ENCODE measurements at places on chromosomes 5 and 9.
A peak's percentile ranks its signal among the peaks of the same experiment; 100 is the strongest.

DNA sequence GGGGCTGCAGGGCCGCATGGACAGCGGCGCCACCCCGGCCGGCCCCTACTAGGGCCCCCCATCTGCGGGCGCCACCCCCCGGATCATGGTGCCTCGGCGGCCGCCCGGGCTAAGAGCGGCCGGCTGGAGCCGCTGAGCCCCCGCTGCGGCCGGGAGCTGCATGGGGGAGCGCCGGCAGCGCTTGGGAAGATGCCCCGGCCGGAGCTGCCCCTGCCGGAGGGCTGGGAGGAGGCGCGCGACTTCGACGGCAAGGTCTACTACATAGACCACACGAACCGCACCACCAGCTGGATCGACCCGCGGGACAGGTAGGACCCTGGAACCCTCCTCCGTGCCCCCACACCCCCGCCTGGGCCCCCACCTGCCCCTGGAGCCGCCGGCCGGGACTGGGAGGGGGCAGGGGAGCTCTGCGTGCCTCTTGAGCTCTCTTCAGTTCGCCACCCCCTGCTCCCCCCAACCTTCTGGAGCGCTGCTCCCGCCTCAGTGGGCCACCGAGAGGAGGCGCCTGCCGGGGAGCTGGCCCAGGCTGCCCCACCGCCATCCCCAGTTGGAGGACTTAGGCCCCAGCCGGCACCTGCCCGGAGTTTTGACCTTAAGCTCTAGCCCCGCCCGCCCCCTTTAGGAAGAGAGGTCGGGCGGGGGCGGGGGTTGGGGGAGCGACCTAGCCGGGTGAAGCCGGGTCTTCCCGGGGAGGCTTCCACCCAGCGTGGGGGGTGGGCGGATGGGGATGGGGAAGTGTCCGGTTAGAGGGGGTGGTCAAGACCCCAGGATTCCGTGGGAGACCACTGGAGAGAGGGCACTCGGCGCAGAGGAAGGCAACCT, 730 bp downstream of the WWC1 start:
- no peak for DNase-seq

- DNase-seq: peak; percentile 72
These were observed 33.5 kb downstream of the ANXA6 start for GRCh38 chr5:151123897-151124751.

DNA sequence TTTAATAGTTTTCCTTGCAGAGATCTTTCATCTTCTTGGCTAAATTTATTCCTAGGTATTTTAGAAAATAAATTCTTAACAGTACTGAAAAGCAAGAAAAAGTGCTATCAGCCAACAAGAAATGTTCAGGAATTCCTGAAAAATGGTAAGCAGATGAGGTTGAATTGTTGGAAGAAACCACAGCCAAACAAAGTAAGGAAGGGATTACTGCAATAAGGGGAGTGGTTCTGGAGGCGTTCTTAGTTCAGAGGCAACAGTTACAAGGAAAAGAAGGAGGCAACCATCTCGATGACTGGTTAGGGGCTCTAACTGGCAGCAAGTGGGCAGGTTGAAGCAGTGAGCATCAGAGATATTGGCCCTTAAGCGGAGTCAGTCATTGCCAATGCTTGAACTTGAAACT, 12.8 kb upstream of the OR13J1 start:
- DNase-seq: no peak

DNA sequence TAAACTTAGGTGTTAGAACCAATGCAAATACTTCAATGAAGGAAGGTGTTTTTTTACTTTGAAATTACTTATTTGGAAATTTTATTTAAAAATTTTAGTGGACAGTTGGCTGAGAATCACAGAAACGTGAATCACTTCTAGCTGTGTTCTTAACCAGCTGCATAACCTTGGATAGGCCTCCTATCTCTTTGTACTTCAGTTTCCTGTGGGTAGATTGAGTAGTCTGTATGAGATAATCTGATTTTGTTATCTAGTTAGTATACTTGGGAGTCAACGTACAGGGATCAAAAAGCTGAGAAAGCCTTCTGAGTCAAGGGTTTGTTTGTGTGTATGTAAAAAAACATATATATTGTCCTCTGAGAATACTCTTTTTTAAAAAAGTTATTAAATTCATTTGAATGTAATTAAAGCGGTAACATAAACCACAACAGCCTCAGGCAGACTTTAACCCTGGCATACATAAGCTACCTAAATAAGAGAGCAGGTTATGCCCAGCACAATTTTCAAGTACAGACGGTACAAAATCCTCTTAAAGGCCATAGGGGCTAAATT, 38.1 kb upstream of the ZCCHC7 start:
- no peak for DNase-seq

DNA sequence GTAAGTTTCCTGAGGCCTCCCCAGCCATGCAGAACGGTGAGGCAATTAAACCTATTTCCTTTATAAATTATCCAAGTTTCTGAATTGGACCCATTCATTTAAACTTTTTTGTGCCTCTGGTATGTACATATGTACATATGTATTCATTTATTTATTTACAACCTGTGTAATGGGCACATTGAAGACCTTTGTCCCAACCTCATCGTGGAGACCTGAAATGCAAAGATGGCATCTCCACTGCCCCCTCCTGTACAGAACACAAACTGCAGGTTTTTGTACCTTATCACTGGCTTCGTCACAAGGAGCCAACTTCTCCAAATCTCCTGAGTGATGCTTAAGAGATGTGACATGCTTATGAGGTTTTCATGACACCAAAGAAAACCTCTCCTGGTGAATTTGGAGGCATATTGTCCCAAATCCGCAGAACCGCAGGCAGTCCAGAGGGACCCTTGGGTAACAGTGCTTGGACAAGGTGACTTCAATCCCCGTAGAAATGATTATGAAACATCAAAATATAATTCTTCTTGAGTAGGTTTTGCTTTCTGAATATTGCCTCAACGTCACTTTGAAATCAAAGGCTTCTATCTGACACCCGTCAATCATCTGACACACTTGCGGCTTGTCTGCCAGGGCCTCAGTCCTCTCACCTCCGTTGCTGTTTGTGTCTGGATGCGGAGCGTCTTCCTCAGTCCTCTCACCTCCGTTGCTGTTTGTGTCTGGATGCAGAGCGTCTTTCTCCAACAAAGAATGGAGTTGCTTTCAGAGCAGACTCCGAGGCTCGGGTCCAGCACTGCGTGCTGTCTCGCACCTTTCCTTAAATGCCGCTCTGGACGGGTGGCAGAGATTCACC, 135.0 kb upstream of the IRX4 start:
- DNase-seq: no peak

- no peak for DNase-seq
These were observed 32.9 kb downstream of the OTULINL start for GRCh38 chr5:14614490-14614889.

DNA sequence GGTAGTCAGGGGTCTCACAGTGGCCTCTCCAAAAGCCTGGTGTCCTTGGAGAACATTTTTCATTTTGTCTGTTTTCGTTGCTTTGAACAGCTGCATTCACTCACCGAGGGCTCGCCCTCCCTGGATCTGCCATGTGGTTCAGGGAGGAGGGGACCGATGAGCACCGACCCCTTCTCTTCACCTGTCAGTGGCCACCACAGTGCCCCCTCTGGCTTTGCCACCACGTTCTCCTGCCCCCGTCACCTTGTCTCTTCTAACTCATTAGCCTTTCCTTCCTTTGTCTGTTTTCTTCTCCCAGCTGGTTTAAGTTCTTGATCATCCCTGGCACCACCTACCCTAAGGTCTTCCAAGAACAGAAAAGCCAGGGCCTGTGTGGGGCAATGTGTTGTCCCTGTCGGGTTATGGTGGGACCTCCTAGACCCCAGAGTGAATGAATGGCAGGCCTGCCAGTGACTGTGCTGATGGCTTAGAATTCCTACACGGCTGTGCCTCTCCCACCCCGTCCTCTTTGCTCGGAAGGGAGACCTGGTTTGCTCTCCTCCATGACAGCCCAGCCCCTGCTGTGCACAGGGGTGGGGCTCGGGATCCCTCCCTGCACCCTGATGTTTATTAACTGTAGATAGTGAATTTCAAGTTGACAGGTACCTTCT, 90.0 kb downstream of the ANKRD33B start:
- DNase-seq: no peak

- DNase-seq: no peak
These were observed 170.0 kb downstream of the CCDC171 start for GRCh38 chr9:15722888-15723287.

DNA sequence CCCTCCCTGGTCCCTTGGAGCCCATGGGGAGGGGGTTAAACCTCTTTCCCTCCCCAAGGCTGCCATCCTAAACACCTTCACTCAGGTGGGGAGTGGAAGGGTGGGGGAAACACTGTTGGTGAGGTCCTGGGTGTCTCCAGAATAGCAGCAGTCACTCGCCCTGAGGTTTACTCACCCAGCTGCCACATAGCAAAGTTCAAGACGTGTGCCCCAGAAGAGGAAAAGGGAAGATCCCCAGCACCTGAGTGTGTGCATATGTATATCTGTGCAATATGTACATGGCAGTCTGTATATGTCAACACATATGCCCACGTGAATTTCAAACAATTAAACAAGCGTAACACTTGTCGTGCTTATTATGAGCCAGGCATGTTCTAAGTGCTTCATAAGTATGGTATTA, 31.3 kb upstream of the SMU1 start:
- no peak for DNase-seq

DNA sequence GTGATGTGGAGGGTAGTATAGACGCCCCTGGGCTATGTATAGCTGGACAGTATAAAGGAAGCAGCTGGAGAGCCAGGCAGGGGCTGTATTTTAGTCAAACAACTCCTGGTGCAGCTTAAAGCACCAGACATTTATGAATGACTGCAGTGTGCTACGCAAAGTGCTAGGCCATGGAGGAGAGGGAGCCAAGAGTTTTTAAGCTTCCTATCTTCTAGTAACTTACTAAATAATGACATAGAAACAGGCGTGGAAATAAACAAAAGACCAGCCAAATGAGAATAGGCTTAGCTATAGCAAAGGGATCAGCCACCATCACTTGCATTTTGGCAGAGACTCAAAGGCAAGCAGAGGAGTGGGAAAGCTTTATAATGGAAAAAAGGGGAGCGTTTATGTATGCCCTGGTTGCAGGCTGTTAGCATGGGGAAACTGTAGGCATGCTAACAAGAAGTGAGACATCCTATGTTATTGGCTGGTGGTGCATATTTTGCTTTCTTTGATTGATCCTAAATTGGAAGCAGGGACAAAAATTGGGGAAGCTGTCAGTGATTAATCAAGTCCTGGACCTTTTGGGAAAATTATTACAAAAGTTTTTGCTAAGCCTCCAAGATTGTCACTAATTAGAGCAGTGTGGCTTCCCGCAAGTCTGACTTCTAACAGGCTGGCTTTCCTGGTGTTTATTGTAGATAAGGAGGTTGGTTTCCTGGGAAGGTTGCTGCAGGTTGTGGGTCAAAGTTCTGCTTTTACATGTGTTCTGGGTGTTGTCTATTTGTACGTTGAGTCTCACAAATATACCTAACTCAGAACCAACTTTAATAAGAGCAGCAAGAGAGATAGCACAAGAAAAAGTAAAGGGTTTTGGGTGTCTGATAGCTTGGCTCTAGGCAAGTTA, 46.6 kb downstream of the RAB3C start:
- no peak for DNase-seq

DNA sequence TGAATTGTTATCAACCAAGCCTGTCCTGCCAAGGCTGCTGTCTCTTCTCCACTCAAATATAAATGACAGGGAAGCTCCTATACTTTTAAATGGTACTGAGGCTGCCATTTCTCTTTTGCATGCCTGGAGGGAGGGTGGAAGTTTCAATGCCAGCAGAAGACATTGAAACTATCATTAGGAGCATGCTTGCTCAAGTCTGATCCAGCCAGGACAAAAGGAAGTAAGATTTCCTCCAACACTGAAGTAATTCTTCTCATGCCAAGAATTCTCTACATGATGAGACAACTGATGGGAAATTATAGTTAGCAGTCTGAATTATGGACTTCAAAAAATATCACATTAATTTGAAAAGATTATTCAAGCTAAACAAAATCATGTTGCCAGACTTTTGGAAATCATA, 5.4 kb downstream of the SPINK6 start:
- DNase-seq: no peak

DNA sequence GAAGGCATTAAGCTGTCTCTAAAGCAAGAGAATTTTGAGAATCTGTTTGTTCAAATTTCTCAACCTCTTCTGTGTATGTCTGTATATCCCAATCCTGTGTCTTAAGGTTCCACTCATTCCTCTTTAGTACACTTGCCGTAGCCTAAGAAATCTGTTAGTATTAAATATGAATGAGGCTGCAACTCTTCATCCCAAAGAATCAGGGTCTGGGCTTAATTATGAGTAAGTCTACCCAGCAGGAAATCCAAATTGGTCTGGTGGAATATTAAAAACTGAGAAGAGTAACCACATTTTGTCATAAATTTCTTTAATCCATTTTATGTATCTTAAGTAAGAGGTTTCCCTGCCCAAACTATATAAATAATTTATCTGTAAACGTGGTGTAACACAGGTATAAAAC, 1171.2 kb downstream of the CDH12 start:
- no peak for DNase-seq

GRCh38 chr9:109699019-109699418, 81.0 kb upstream of the PALM2AKAP2 start:
- no peak for DNase-seq

GRCh38 chr5:72036951-72037350, 70.3 kb upstream of the MAP1B start:
- DNase-seq: no peak

GRCh38 chr5:55052383-55052931, 28.4 kb downstream of the GZMK start:
- no peak for DNase-seq

GRCh38 chr9:90459321-90459720, 183.3 kb downstream of the DIRAS2 start:
- no peak for DNase-seq

GRCh38 chr9:86241216-86241615, 18.2 kb downstream of the C9orf153 start:
- no peak for DNase-seq

DNA sequence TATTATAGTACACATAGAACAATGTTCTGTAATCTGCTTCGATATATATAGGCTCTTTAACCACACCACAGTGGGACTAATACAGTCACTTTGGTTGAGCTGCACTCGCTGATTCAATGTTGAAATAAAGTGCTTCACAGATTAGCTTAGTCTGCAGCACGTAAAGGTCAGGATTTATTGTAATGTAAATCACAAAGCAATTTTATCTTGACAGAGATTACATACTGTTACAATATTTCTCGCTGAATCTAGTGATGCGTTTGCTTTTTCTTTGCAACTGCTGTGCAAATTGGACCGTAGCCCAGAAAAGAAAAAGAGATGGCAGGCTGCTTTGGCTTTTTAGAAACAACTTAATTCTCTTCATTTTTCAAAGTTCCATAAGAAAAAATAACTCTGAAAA, 52.9 kb downstream of the CETN3 start:
- DNase-seq: no peak

- DNase-seq: no peak
These were observed 96.3 kb upstream of the MEF2C start for GRCh38 chr5:88979244-88979643.

- DNase-seq: no peak
These were observed 354.1 kb upstream of the SLC30A5 start for GRCh38 chr5:68739752-68740151.

GRCh38 chr5:157362012-157362411, 96.1 kb downstream of the CYFIP2 start:
- DNase-seq: no peak

DNA sequence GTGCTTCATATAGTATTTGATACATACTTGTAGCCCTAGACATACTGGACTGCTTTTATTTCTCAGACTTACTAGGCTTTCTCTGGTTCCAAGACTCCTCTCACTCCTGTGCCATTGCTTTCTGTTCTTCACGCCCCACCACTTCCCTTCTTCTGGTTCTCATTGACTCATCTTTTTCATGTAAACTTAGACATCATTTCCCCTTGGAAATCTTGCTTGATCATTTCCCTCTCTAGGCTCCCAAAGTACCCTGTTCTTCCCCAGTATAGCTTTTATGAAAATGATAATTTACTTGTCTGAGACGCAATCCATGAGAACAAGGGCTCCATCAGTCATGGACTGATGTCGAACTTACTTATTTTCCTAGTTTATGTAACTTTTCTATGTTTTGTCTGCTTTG, 83.5 kb downstream of the TLR4 start:
- DNase-seq: no peak

All from stimulated activated CD8-positive, alpha-beta memory T cell treated with anti-CD3 and anti-CD28 coated beads, Interleukin-15, amount 100 ng/mL, for 48 hours (primary cell).